T-cell (primary cell): ENCODE measurements at places on chromosomes 2 and 18. TPM values are rescaled to one million over a fixed set of nuclear protein-coding genes. Genes with fewer than 3 reads are reported as not detected.

- no peak for DNase-seq
Measured at GRCh38 chr2:219285894-219286425, 6.8 kb downstream of the DNAJB2 start.

DNA sequence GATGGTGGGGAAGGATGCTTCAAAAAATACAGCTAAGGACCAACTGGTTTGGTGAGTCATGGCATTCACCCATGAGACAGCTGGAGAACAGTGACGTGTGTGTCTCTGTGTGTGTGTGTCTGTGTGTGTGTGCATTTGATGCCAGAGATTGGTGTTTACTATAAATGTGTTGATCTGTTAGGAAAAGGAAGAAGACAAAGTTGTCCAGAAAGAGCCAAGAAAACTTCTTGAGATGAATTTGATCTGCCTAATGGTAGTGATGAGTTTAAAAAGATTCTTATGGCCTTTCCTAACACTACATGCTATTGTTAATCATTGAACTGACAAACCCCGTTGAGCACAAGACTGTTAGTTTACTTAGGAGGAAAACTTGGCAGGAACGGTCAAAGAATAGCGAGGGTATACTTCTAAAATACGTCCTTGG, 36.4 kb upstream of the IL1R1 start:
- no peak for DNase-seq

Gene SH3RF3
- total RNA-seq = 3.1 TPM

DNA sequence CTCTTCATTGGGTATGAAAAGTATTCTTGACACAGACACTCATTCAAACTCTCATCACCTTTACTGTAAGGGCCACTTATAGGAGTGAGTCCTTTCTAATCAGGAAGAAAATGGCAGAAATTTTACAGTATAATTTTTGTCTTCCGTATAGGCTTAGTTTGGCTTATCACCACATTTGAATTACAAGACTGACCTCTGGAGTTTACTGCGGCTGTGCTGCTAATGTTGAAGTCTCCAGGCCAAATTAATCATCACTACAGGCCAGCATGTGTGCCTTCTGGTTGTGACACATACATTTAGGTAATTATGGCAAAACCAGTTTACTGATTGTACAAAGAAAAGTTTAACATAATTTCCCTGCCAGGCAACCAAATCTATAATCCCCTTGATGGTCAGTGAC, 753.6 kb upstream of the GCFC2 start:
- DNase-seq = no peak

Gene KIF1A
- total RNA-seq = 0.51 TPM

Gene ABCG5
- not detected for total RNA-seq

Gene REEP1
- 0.13 TPM for total RNA-seq

GRCh38 chr2:3459185-3460015, 59.9 kb downstream of the ADI1 start:
- DNase-seq = no peak

DNA sequence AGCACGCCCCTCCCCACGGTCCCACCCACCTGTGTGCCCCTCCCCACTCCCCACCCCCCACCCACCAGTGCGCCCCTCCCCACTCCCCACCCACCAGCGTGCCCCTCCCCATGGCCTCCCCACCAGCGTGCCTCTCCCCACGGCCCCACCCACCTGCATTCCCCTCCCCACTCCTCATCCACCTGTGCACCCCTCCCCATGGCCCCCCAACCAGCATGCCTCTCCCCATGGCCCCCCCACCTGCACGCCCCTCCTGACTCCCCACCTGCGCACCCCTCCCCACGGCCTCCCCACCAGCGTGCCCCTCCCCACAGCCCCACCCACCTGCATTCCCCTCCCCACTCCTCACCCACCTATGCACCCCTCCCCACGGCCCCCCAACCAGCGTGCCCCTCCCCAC, 190.2 kb downstream of the EIPR1 start:
- DNase-seq = no peak

Gene TDRD15
- total RNA-seq = not detected

- DNase-seq = no peak
Measured at GRCh38 chr2:231926180-231926741, at the start of gene NPPC. Gene NPPC (minus strand): TSS chr2:231926396. CDS start chr2:231926249, 147 bp downstream.

- DNase-seq = no peak
Measured at GRCh38 chr2:28233164-28233676, 159.4 kb upstream of the FOSL2 start.

Gene UGT1A10
- not detected for total RNA-seq

DNA sequence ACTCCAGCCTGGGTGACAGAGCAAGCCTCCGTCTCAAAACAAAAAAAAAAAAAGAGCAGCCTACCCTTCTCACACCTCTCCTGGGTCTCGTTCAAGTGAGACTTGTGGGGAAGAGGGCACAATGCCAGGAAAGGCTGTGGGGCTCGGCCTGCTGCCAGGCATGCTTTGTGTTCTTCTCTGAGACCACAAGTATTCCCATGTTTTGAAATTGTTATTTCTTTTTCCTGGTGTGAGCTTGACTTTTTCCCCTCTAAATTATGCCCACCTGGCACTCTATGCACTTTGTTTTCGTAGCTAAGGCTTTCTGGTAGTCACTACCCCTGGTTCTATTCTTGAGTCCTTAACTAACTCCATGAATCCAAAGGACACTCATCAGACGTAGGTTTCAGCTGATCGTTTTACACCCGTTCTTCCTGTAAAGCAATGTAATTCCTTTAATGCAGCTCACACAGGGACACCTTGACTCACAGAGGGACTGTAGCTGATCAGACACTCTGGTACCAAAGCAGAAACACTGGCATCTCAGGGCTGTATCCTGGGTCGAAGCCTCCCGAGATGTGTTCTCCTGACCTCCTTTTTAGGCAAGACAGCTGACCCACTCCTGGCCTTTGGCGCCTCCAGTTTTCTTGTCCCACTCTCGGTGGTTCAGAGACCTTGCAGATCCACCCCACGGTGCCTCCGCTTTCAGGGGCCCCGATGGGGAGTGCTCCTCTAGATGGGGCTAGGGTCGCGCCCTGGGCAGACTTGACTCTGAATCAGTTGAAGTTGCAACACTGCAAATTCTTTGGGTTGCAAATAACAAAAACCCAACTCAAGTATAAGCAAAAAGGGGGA, 193.3 kb upstream of the AGAP1 start:
- no peak for DNase-seq
